ENCODE measurements at places on chromosomes 4 and X.

DNA sequence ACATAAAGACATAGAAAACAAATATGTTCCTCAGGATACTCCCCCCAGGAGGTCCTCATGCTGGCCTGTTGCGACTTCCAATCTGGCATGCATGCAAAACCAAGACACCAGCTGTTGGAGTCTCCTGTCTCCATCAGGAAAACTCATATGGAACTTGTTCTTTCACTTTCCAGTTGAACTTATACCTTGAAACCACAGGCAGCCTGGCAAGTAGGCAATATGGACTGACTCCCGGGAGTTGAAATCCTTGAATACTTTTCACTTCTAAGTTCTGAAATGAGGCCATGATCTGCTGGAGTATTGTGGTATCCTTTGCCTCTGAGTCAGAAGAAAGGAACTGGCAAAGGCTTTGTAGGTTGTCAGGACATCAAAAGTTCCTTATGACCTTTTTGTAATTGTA lies 444.2 kb downstream of the IDS start:
- DNase-seq = no peak

DNA sequence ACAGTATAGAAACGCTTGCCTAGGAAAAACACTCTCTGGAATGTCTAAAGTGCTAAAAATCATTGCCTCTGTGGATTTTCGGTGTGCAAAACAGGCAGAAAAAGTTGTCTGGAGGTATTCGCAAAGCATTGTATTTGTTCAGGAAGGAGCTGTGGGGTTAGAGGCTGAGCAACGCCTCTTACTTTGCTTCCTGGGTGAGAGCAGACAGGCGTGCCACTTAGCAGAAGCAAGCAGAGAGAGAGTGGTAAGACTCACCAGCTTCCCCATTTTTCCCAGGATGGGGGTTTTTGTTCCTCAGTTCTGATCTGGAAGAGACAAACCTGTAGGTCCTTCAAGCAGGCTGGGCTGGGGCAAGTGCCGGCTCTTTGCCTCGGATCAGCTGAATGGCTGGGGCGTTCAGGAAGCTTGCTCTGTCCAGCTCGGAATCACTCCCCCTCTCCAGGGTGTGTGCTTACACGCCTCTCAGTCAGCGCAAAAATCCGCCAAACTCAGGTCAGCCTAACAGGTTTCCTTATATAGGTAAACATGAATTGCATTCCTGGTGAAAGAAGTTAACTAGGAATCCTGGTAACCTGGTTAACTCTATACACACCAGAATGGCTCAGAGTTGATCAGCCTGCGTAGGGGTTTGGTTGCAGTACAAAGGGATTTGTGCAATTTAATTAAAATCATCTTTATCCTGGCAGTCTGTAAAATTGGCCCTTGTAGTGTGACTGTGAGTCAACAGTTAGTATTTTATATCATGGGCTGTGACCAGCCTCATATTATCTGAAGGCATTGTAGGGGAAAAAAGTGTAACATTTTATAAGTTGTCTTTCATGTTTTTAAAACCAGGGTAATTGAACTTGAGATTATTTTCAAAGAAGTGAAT lies 213.1 kb upstream of the MID1 start:
- no peak for DNase-seq

- DNase-seq = no peak
Measured at GRCh38 chr4:110104661-110105060, 93.8 kb downstream of the ELOVL6 start.

GRCh38 chrX:9340598-9341290 lies 124.1 kb upstream of the TBL1X start:
- peak; percentile 2 for DNase-seq

DNA sequence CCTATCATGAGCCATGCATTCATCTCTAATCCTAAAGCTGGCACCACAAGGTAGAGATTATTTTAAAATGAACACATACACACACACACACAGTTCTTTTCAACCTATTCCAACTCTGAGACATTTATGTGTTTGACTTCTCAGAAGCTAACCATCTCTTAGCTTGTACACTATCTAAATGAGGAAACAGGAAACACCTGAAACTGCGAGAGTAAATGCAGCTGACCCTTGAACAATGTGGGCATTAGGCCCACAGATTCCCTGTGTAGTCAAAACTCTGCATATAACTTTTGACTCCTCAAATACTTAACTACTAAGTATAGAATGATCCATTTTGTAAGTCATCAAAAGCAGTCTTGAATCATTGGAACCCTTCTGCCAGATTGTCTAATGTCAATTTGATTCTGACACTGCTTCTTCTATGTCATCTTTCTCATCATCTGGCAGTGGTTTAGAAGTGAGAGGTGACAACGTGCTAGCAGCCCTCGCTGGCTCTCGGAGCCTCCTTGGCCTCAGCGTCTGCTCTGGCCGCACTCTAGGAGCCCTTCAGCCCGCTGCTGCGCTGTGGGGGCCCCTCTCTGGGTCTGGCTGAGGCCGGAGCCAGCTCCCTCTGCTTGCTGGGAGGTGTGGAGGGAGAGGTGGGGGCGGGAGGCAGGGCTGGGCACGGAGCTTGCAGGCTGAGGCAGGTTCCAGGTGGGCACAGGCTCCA lies 21.4 kb upstream of the IL15 start:
- no peak for DNase-seq

GRCh38 chr4:89303814-89304388 lies 3.7 kb downstream of the GPRIN3 start:
- DNase-seq = no peak

GRCh38 chr4:110270492-110271197 lies 72.2 kb upstream of the ELOVL6 start:
- DNase-seq = no peak

DNA sequence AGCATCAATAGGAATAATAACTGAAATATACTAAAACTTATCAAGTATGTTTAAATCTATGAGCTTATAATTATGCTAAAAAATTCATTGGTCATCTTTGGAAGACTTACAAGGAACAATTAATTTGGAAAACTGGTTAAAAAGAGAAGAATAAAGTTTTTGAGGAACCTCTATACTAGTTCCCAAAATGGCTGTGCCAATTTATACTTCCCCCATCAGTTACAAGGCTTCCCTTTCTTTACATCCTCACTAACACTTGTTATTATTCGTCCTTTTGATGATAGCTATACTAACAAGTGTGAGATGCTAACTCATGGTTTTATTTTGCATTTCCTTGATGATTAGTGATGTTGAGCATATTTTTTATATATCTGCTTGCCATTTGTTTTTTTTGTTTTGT lies 17.1 kb downstream of the OGT start:
- no peak for DNase-seq

- DNase-seq = no peak
Measured at GRCh38 chr4:76729460-76729859, 168.5 kb downstream of the SOWAHB start.

DNA sequence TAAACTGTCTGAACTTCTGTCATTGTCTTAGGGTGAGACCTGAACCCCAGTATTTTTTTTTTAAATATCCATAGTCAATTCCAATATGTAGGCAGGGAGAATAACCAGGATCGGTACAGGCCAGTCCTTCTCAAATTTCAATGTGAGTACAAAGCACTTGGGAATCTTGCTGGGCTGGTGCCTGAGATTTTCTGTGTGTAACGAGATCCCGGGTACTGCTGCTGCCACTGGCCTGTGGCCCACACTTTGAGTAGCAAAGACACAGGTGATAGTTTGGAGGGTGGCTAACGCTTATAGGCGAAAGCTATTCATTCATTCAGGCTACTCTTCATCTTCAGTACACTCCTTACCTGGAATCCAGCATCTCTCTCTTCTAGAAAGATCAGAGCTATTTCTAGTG lies 923.6 kb upstream of the TENM3 start:
- no peak for DNase-seq

DNA sequence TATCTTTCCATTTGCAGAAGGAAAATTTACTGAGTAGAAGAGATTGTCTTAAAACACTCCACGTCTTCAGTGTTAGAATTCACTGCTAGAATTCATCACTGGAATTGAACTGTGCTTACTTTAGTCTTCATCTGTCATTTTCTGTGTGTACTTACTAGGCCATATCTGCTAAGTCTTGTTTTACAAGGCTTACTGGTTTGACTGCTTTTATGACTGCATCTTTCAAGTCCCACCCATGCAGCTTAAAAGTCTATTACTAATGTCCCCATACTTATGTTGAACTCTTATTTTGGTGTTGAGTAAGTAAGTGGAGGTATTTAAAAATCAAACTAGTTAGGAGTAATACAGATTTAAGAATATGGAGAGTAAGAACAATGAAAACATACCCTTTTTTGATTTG lies 14.6 kb downstream of the CLCN3 start:
- no peak for DNase-seq

- no peak for DNase-seq
Measured at GRCh38 chr4:100289530-100289888, 99.2 kb upstream of the DDIT4L start.

DNA sequence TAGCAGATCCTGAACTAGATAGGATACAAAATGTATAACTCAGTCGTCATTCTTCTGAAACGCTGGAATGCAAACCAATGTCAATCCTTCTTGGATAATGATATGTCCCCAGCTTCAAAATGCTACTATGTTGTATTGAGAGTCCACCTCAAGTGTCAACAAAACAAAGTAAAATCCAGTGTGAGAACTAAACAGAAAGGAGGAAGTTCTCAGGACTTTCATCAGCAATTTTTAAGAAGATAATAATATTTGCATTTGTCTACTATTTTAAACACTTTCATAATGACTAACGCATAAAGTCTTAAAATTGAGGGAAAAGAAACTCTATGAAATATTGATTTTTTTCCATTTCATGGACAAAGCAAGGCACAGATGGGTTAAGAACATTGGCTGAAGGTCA lies 36.3 kb downstream of the SOD3 start:
- DNase-seq = no peak

DNA sequence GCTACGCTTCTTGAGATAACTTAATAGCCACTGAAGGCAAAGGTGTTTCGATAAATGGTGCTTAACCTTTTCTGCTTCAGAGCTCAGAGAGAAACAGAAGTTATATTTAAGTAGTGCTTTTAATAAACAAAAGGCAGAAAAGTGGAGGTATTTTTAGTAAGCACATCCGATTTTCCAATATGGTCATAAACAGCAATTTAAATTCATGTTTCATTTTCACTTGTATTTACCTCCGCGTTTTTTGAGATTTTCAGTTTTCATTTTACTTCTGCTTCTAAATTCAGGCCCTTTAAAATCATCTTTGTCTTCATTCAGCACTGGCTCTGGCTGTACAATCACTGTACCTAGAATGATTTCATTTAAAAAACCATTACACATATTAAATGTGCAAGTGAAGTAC lies 92.4 kb downstream of the ATRX start:
- no peak for DNase-seq

DNA sequence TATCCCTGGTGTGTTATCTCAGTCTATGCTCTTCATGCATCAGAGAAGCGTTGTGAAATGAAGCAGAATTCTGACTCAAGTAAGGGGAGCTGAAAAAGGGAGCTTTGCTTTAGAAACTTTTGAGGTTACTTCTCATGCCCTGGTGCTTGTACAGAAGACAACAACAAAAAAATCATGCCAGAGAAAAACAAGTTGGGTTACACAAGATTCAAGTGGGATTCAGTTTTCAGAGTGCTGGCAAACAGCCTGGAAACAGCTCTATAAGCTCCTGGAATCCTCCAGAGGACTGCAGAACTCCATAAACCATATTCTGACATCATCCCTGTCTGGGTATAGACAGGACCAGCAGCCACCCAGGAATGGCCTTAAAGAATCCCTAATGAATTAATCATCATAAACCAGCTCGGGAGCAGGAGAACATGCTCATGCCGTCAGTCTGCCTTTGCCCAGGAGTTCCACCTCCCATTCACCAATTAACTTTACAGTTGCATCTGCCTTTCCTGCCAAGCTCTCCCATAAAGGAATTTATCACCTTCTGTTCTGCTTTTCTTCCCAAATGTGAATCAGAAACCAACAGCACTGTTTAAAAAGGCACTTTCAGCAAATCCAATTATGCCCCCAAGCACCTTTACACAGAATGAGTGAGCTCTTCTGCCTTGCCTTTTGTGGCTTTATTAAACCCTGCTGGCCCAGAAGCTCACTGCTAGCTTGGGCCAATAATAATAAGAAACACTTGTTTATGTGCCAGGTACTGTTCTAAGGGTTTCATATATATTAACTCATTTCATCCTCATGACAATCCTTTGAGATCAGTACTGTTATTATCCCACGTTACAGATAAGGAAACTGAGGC lies 54.5 kb upstream of the FBXW7 start:
- DNase-seq = no peak

DNA sequence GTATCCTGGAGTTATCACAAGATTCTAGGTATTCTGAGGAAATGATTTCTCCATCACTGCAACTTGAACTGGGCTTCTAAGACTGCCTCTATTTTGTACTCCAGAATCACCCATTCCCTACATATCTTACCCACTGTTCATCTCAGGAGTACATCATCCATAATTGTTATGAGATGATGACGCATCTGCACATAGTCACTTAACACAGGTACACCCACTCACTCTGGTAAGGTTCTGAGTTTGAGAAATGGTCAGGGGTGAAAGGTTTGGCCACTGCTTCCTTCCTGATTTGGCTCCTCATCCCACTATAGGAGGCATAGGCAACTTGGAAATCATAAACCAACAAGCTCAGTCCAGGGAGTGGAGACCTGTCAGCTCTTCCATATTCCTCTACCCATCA lies 143.9 kb downstream of the GLRA2 start:
- no peak for DNase-seq

GRCh38 chr4:137660211-137660610 lies 127.9 kb upstream of the PCDH18 start:
- no peak for DNase-seq

GRCh38 chr4:19831644-19832285 lies 419.9 kb upstream of the SLIT2 start:
- no peak for DNase-seq

GRCh38 chrX:30762755-30763154 lies 109.5 kb downstream of the GK start:
- DNase-seq = no peak

DNA sequence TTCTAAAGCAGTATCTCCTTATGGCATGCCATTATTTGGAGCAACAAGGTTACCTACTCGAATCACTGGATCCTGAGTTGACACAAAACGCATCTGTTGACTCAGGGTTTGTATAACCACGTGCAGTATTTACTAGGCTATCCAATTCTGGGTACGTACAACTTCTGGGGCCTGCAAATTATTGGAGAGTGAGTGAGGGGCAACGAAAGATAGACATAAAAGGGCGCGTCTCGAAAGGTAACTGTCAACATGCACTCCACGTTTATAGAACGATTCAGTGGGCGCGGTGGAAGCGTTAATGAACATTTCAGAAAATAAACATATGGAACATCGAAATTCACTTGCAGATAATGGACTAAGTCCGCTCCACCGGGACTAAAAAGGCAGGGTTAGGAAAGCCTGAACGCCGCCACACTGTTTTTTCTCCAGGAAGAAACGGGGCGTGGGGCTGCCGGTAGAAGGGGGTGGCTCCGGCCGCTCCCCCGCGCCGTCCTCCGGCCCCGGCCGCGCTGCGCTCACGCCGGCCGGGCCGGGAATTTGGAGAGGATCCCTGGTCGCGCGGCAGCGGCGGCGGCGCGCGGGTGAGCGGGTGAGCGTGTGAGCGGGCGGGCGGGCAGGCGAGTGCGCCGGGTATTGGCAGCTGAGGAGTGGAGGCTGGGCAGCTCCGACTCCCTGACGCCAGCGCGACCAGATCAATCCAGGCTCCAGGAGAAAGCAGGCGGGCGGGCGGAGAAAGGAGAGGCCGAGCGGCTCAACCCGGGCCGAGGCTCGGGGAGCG lies at the start of gene SMAD1:
Gene SMAD1, plus strand, starts transcription at position 690 of the 778 bp plus-strand sequence. CDS start 32,761 bp downstream, outside the sequence.
- no peak for DNase-seq

Data from activated CD4-positive, CD25-positive, alpha-beta regulatory T cell (primary cell).